ENCODE measurements at places on chromosomes 5 and 9. TPM values are rescaled to one million over a fixed set of nuclear protein-coding genes. Genes with fewer than 3 reads are reported as not detected.

The SLC1A3 gene
- total RNA-seq: 24.7 TPM

The GLT6D1 gene
- total RNA-seq: not detected

The CNTNAP3 gene
- total RNA-seq: 26.3 TPM

The MARCHF11 gene
- not detected for total RNA-seq

The MARCOL gene
- total RNA-seq: not detected

DNA sequence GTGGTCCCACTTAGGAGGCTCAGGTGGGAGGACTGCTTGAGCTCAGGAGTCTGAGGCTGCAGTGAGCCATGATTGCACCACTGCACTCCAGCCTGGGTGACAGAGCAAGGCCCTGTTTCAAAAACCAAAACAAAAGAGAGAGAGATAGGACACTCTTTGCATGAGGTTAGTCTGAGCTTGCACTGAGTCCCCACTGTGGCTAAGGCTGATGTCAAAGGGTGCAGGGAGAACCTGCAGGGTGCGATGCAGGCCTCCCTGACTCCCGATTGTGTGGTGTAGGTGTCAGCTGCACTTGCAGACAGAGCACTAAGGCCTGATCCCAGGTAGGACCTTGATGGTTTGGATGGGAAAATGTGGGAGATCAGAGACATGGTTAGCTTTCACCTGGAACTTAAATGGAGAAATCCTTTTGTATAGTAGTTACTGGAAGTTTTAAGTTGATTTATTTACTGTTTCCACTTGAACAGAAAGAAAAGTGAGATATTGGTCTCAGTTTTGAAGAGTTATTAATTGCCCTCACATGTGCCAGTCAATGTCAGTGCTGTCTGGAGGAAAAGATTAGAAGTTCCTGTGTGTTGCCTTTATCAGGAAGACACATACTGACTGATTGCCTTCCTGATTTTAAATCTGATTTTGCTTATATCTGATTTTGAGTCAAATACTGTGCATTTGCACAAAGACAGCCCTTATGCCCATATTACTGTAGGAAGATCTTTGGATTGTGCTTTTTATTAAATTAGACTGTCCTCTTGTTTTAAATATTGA is 260.0 kb downstream of the MAST4 start:
- no peak for DNase-seq

DNA sequence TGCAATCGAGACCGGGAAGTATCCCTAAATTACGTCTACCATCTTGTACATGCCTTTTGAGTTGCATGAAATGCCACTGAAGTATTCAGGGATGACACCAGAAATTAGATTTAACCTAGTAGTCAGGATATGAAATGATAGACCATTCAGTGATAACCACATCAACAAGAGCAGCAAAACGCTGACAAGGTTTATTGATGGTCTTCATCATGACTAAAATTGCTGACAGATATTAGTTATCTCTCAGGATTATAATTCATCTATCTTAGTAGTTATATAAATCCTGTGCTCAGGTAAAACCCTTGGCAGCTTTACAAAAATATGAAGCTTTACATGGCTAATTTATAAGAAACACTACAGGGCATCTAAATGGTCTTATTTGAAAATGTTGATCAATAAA is 1104.7 kb downstream of the EFNA5 start:
- DNase-seq: no peak

DNA sequence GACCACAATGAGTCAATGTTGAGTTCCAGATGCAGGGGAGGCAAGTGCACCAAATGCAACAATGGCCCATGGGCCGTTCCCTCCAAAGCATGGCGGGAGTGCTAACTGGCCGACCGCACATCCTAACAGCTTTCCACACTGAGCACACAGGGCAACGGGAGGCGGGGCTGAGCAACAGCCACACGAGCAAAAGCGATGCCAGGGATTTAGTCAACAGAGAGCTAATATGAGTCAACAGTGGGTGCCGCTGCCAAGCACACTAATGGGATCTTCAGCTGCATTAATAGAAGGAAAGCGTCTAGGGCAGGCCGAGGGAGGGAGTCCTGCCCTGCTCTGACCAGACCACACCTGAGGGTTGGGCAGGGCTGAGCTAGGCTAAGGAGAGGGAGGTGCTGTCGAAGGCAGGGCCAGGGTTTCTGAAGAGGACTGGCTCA is 4.6 kb downstream of the EPB41L4B start:
- peak; percentile 96 for DNase-seq

DNA sequence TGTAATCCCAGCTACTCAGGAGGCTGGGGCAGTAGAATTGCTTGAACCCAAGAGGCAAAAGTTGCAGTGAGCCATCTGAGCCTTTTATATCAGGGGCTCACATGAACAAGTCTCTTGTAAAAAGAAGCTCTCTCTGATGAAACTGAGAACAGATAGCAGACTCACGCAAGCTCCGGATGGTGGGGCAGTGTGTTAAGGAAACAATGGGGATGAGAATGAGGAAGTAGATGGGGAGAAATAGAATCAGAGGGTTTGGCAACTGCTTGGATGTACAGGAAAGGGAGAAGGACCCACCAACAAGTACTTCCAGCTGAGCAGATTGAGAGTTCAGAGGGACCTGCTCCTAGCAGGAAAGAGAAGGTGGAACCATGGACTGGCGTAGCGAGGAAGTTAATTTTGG is 18.6 kb downstream of the TMEM252 start:
- DNase-seq: no peak

DNA sequence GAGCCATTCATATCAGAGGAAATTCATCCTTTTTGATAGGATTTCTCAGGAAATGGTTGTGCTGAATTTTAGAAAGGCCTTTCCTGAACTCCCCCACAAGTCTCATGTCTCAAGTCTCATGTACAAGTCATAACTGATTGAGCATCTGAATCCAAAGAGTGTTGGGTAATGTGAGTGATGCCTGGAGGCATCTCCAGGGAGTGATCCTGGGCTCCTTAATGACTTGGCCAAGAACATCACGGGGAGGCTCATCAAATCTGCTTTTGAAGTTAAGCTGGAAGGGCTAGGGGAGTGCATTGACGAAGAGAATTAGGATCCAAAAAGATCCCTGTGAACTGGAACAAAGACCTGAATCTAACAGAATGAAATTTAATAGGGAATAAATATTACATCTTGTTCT is 79.2 kb downstream of the MAST4 start:
- DNase-seq: no peak

DNA sequence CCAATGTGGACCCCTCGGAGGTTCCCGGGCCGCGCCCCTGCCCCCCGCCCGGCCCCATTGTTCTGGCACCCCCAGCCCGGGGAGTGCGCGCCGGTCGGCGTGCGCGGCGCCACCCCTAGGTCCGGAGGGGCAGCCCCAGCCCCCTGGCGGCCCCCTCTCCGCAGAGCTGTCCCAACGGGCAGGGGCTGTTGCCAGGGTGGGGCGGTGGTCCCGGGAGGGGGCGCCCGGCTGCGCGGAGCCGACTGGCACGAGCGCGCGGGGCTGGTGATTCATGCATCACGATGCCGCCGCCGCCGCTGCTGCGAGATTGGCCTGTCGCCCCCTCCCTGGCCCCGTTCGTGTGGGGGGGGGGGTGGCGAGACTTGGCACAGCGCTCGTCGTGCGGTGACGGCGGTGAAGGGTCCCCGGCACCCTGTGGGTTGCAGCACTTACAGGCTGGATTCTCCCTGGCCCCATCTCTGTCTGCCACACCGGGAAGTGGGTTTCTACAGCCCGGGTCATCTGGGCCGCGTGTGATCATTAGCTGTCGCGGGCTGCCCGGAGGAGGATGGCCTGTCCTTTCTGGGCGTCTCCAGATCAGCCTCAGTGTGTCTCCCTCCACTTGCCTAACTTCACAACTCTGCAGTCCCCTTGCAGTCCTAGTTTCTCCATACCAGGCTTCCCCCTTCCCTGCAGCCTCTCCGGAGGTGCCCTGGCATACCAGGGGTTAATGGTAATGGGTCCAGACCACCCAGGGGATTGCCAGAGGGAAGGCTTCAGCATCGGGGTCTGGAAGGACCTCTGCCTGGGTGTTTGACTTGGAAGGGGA is 858 bp downstream of the NCS1 start:
- no peak for DNase-seq

GRCh38 chr5:35024911-35025510 is 22.7 kb downstream of the AGXT2 start:
- DNase-seq: no peak

GRCh38 chr5:172623313-172623980 is 17.6 kb upstream of the NEURL1B start:
- no peak for DNase-seq

DNA sequence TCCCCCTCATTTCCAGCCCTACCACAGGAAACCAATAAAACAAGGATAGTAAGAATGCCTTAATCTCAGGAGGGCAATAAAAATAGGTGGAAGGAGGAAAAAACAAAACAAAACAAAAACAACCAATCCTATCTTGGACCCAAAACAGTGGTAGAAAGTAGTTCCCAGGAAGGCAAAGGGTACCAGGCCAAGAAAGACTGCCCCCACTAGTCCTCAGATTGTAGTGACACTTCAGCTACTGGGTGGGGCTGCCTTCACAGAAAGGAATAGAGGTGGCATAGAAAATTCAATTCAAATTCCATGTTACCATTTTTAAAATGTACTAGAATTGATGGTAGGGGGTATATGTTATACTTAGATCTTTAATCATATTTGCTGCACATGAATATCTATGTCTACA is 59.3 kb downstream of the DPYSL3 start:
- no peak for DNase-seq

DNA sequence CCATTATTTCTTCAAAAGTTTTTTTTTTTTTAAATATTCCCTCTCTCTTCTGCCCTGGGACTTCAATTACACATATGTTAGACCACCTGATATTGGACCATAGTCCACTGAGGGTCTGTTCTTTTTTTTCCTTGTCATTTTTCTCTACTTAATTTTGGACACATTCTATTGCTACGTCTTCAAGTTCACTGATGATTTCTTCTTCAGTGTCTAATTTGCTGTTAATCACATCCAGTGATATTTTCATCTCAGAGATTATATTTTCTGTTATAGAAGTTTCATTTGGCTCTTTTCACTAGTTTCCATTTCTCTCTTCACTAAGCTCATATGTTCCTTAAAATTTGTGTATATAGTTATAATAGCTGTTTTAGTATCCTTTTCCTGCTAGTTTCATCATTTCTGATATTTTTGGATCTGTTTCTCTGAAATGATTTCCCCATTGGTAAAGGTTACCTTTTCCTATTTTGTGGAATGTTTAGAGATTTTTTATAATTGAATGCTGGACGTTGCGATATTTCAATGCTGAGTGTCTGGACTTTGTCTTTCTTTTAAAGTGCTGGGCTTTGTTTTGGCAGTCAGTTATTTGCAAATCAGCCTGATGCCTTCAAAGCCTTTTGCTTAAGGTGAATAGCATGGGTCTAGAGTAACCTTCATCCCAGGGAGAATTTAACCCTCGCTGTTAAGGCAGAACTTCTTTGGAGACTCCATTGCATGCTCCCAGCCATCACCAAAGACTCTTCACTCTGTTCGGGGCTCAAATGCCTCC is 111.8 kb downstream of the TTLL11 start:
- DNase-seq: no peak

DNA sequence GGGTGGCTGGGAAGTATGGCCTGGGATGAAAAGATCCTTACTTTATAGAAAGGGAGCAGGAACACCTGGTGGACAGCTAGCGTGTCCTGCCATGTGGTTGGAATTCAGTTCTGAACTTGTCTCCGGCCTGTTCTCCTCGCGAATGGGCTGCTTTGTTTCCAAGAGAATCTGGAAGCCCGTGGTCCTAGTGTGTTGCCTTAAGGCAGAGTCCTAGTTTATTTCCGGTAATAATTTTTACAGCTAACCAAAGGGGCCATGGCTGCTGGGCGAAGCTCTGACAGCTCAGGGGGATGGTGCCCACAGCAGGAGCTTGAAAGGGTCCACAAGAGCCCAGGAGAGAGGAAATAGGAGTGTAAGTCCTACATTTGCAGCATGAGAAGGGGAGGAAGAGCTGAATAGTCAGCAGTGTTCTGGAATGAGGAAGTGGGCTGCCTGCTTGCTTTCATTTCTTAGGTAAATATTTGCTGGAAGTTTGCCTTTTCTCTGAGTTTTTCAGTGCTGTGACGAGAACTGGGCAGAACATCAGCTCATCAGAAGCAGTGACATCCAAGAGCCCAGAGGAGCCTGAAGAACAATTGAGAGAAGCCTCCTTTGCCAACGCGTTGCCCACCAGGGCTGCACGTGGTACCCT is 13.1 kb upstream of the IGFBPL1 start:
- DNase-seq: peak; percentile 84

DNA sequence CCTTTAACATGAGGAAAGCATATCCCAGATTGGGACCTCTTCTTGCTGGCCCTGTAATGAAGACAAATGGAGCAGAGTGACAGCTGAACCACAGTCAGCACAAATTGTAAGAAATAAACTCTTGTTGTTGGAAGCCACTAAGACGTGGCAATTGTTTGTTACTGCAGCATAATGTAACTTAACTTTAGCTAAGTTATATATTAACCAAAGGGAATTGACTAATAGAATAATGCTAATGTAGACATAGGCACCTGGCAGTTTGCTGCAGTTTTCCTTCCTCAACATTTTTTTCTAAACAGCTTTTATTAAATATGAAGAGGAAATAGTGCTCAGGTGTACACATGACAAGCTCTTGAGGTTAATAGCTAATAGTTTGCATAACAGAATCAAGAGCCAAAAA is 300.7 kb upstream of the SLC30A5 start:
- no peak for DNase-seq

- peak; percentile 80 for DNase-seq
Measured at GRCh38 chr5:96226941-96227552, 206.0 kb downstream of the PCSK1 start.

DNA sequence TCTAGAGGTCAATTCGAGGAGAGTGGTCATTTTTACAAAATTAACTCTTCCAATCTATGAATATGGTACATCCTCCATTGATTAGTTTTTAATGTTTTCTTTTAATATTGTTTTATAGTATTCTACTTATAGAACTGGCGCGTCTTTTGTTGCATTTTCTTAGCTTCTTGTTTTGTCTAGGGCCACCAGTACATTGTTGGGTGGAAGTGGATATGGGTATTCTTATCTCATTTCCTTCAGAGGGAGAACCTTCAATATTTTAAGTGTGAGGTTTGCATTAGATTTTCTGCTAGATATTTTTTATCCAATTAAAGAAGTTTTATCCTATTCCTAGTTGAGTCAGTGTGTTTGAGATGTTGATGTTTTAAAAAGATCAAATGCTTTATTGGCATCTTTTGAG is 69.8 kb downstream of the RPS23 start:
- DNase-seq: no peak

GRCh38 chr5:75484605-75485004 is 26.8 kb downstream of the CERT1 start:
- no peak for DNase-seq

DNA sequence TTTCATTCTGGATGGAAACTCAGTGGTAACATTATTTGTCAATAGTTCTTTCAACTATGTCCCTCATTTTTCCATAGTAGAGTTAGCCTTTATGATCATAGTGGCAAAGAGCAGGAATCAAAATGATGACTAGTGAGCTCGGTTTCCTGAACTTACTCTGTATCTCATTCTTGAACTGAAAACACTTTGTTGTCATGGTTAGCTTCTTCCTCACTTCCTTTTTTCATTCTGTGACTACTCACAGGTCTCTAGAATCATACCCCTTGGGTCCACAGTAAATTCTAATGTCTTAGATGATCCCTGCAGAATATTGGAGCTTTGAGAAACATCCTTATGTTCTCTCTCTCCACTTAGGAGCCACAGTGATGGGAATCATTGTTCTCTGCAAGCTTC is 29.4 kb upstream of the RECK start:
- no peak for DNase-seq

All from PC-3 (cell line).